PC-9 (cell line): ENCODE measurements at places on chromosomes 5 and 9.
A peak's percentile ranks its signal among the peaks of the same experiment; 100 is the strongest.

GRCh38 chr9:110591526-110591925 lies 12.0 kb upstream of the SVEP1 start:
- H3K4me3 ChIP-seq: no peak overlapping the region
- H3K36me3 ChIP-seq: no peaks in the 10 kb centered on the region
- H3K27ac ChIP-seq: peak overlapping the region; percentile 30
- peak; percentile 39 for DNase-seq
- H3K27me3 ChIP-seq: no peaks in the 10 kb centered on the region

- no peaks in the 10 kb centered on the region for H3K36me3 ChIP-seq
- H3K4me3 ChIP-seq: no peak overlapping the region
- H3K27ac ChIP-seq: no peak overlapping the region
- DNase-seq: no peak
- no peaks in the 10 kb centered on the region for H3K27me3 ChIP-seq
Measured at GRCh38 chr5:104456122-104456521, 893.5 kb upstream of the NUDT12 start.

DNA sequence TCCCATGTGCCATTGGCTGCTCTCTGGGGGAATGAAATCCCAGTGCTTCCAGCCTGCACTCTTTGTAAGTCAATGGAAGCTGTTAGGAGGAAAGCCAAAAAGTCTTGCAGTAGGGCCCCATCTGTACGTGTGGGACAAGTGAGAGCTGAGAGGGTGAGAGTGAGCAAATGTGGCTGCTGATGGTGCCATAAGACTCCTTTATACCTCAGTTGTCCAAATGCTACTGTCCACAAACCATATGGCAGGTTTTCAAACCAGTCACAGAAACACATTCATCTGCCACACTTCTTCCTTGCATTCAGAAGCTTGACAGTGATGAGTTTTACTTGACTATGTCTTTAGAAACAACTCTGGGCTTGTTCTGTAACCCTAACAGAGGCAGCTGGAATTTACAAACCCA lies 543.8 kb downstream of the CSNK1G3 start:
- H3K4me1 ChIP-seq: peaks cover 12% of the 10 kb centered on the region
- H3K27ac ChIP-seq: no peak overlapping the region
- H3K27me3 ChIP-seq: no peaks in the 10 kb centered on the region
- H3K36me3 ChIP-seq: no peaks in the 10 kb centered on the region

GRCh38 chr9:27750566-27750965 lies 177.3 kb upstream of the C9orf72 start:
- H3K4me1 ChIP-seq: no peaks in the 10 kb centered on the region
- H3K36me3 ChIP-seq: no peaks in the 10 kb centered on the region
- H3K27ac ChIP-seq: no peak overlapping the region
- H3K4me3 ChIP-seq: no peak overlapping the region
- DNase-seq: no peak

DNA sequence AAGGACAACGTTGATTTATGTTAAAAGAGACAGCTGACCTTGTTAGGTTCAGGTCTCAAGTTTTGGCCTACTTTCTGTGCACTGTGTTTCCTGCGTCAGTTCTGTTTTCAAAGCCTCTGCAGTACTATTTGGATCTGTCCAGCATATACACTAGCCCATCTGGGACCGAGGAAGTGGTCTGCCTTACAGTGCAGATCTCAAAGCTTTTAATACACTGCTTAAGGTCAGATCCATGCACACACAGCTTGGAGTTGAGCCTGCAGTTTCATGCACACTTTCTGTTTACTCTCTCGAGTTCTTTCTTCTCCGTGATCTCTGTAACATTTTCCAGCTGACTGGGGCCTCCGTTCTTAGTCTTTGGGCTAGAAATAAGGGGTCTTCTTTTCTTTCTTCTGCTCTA lies 24.1 kb downstream of the CARTPT start:
- H3K27me3 ChIP-seq: no peaks in the 10 kb centered on the region
- H3K4me3 ChIP-seq: no peak overlapping the region
- H3K36me3 ChIP-seq: no peaks in the 10 kb centered on the region
- no peak for DNase-seq
- H3K4me1 ChIP-seq: no peaks in the 10 kb centered on the region

DNA sequence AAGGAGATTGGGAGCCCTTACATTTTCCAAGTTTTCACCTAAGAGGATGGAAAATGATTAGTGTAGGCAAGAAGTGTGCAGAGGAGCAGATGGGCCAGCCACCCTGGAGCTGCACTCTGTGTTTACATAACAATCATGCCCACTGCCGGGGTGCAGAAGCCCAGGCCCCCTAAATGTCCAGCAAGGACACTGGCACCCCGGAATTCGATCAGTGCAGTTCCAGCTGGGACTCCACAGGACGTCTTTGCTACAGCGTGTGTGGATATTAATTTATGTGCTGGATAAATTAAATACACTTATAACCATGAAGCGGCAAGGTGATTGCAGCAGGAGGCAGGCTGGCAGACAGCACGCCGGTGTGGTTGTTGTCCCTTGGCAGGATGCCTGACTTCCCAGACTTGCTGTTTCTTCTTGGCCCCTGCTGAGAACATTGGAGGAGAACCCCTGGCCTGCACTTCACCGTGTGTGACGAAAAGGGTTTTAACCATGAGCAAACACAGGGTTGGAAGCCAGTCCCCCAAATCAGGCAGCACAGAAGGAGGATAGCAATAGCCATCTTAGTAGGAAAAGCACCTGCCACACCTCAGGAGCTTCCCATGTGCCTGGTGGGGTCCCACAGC lies 73.7 kb downstream of the GADD45G start:
- DNase-seq: no peak
- H3K4me1 ChIP-seq: no peaks in the 10 kb centered on the region

GRCh38 chr5:110969502-110969901 lies 102.0 kb upstream of the TSLP start:
- H3K27ac ChIP-seq: no peak overlapping the region
- no peak for DNase-seq
- no peaks in the 10 kb centered on the region for H3K36me3 ChIP-seq
- H3K4me3 ChIP-seq: no peak overlapping the region
- peaks cover 7% of the 10 kb centered on the region; the same call in 1 of the 2 replicates for H3K4me1 ChIP-seq

- H3K27me3 ChIP-seq: no peaks in the 10 kb centered on the region
- peaks cover 21% of the 10 kb centered on the region for H3K4me1 ChIP-seq
- no peak overlapping the region for H3K27ac ChIP-seq
- no peak overlapping the region for H3K4me3 ChIP-seq
Measured at GRCh38 chr9:129102791-129103594, 7.6 kb downstream of the CRAT start.

- no peak for DNase-seq
- H3K36me3 ChIP-seq: no peaks in the 10 kb centered on the region
- no peak overlapping the region for H3K27ac ChIP-seq
Measured at GRCh38 chr5:143101121-143101520, 302.4 kb downstream of the NR3C1 start.

DNA sequence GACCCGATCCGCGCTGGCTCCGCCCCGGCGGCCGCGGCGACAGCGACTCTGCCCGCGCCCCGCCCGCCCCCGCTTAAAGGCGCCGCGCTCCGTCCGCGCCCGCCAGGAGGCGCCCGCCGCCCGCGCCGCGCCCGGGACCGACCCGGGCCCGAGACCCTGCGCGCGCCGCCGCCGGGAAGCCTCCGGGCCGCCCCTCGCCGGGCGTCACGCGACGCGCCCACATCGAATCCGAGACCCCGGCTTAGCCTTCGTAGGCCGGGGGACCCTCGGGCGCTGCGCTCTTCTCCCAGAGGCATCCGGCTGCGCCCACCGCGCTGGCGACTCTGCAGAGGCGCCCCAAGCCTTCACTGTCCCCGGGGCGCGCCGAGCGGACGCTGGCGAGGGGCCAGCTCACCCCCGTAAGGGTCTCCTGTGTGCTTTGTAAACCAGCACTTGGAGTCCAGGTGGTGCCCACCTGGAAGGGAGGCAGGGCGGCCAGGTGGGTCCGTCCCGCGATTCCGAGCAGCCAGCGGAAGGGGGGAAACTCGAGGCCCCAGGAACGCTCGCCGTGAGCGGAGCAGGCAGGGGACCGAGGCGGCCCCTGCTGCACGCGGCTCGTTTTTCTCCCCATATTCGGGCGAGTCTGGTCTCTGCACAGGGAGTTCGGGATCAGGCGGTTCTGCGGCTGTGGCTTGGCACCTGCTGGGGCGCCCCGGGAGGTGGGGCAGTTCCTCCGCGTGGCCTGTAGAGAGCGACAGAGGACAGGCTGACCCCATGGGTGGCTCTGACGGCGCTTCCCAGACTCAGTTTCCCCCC lies 423 bp upstream of the ABCA2 start:
- H3K36me3 ChIP-seq: no peaks in the 10 kb centered on the region
- no peak for DNase-seq
- H3K27me3 ChIP-seq: no peaks in the 10 kb centered on the region

GRCh38 chr5:64308135-64308534 lies 142.5 kb downstream of the RNF180 start:
- no peaks in the 10 kb centered on the region for H3K36me3 ChIP-seq
- no peak overlapping the region for H3K4me3 ChIP-seq
- H3K4me1 ChIP-seq: no peaks in the 10 kb centered on the region
- no peak for DNase-seq
- H3K27me3 ChIP-seq: no peaks in the 10 kb centered on the region

- H3K27ac ChIP-seq: peak overlapping the region; percentile 45
- DNase-seq: no peak
- H3K4me1 ChIP-seq: peaks cover 73% of the 10 kb centered on the region
- peak overlapping the region; percentile 75 for H3K4me3 ChIP-seq
- no peaks in the 10 kb centered on the region for H3K36me3 ChIP-seq
- no peaks in the 10 kb centered on the region for H3K27me3 ChIP-seq
Measured at GRCh38 chr5:132369007-132369473, 470 bp upstream of the SLC22A5 start.

DNA sequence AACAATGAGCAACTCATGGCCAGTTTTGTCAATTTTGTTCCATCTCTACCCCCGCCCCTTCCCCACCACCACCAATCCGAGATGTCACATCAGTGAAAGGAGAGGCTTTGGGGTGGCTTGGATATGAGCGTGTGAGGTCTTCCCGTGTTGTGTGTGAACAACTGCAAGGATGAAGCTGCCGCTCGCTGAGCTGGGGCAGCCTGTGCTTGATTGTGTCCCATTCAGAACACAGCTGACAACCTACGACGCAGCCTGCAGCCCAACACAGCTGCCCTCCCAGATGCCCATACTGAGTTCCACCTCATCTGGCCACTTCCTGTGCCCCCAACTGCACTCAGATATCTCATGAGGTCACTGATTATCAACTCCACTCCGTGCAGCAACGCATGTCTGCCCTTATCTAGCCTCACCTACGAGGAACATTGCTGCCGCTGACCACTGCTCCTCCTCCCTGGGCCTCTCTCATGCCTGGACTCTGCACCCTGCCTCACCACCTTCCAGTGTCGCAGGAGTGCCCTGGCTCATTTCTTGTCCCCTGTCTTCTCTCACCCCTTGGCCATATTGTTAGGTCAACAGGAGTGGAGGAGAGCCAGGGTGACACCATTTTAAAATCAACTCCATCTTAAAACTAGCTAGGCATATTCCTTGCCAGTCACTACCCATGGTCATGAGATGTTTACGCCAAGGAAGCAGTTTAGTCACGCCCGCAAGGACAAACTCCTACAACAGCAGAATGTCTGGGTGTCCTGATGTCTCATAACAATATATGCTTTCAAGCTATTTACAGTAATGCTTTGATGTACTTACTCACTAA lies 7.3 kb upstream of the IL4 start:
- no peaks in the 10 kb centered on the region for H3K36me3 ChIP-seq
- H3K4me3 ChIP-seq: no peak overlapping the region
- no peaks in the 10 kb centered on the region for H3K27me3 ChIP-seq
- no peak overlapping the region for H3K27ac ChIP-seq
- no peak for DNase-seq

GRCh38 chr9:16033253-16033652 lies 480.4 kb downstream of the CCDC171 start:
- H3K27me3 ChIP-seq: no peaks in the 10 kb centered on the region
- H3K4me1 ChIP-seq: peaks cover 12% of the 10 kb centered on the region
- H3K36me3 ChIP-seq: no peaks in the 10 kb centered on the region
- no peak for DNase-seq
- H3K27ac ChIP-seq: no peak overlapping the region
- H3K4me3 ChIP-seq: no peak overlapping the region

DNA sequence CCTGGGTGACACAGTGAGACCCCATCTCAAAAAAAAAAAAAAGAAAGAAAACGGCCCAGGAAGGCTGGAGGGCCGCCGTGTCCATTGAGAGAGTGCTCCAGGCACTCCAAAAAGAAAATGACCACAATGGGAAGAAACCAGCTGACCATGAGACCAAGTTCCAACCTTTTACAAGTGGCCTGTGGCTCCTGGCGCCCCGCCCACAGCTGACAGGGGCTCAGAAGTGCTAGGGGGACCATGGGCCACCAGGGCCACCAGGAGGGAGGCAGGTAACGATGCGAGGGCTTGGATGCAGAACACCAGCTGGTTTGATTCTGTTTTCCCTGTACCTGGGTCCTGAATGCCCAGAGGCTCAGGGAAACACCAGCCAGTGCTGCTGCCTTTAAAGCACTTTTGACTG lies 34.6 kb downstream of the FXN start:
- no peak overlapping the region for H3K4me3 ChIP-seq
- H3K4me1 ChIP-seq: no peaks in the 10 kb centered on the region
- no peak for DNase-seq
- no peak overlapping the region for H3K27ac ChIP-seq

GRCh38 chr9:70069704-70070103 lies 26.1 kb downstream of the MAMDC2 start:
- no peak overlapping the region for H3K4me3 ChIP-seq
- no peak for DNase-seq
- H3K36me3 ChIP-seq: no peaks in the 10 kb centered on the region
- H3K4me1 ChIP-seq: no peaks in the 10 kb centered on the region

DNA sequence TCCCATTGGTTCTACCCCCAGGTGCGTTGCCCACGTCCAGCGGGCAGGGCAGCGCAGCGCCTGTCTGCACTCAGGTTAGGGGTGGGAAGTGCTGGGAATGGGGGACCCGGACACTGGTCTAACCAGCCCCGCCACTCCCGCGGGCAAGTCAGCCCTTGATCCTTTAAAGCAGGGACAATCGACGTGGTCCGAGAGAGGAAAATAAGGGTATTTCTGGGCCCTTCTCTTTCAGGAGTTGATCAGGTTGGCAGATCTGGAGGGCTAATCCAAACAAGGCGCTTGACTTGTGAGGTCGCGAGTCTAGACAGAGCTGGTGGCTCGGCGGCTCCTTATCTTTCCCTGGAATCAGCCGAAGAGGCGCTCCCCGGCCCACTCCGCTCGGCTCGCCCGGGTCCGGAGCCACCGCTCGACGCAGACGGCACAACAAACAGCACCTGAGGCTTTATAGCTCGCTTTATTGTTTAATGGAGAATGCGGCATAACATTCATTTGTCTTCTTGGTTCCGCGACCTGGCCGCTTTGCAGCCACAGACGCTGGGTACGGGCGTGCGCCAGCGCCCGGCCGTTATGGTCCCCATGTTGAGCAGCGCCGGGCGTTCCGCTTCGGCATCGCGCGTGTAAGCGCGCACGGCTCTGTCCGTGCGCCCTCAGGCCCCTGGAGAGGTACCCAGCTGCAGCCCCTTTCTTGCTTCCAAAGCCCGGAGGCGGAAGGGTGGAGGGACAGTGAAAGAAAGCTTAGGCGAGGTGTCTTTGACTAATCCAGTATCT lies 15.8 kb downstream of the ISL1 start:
- H3K27me3 ChIP-seq: no peaks in the 10 kb centered on the region
- H3K36me3 ChIP-seq: no peaks in the 10 kb centered on the region
- H3K4me3 ChIP-seq: no peak overlapping the region
- no peak overlapping the region for H3K27ac ChIP-seq
- H3K4me1 ChIP-seq: no peaks in the 10 kb centered on the region; the same call in 1 of the 2 replicates

- H3K36me3 ChIP-seq: no peaks in the 10 kb centered on the region
- no peak overlapping the region for H3K4me3 ChIP-seq
- H3K27me3 ChIP-seq: no peaks in the 10 kb centered on the region
- DNase-seq: no peak
Measured at GRCh38 chr5:135400866-135401265, 1.8 kb upstream of the MACROH2A1 start.
